Omental fat pad (tissue), 4 donors: ENCODE measurements at places on chromosomes 1 and 21.

GRCh38 chr1:75097654-75098053 is 36.5 kb upstream of the LHX8 start:
- no peak for DNase-seq

- no peak for DNase-seq
Measured at GRCh38 chr1:116711263-116711840, 42.9 kb upstream of the CD2 start.

- DNase-seq = no peak
Measured at GRCh38 chr1:115432061-115432460, 94.0 kb upstream of the NGF start.

DNA sequence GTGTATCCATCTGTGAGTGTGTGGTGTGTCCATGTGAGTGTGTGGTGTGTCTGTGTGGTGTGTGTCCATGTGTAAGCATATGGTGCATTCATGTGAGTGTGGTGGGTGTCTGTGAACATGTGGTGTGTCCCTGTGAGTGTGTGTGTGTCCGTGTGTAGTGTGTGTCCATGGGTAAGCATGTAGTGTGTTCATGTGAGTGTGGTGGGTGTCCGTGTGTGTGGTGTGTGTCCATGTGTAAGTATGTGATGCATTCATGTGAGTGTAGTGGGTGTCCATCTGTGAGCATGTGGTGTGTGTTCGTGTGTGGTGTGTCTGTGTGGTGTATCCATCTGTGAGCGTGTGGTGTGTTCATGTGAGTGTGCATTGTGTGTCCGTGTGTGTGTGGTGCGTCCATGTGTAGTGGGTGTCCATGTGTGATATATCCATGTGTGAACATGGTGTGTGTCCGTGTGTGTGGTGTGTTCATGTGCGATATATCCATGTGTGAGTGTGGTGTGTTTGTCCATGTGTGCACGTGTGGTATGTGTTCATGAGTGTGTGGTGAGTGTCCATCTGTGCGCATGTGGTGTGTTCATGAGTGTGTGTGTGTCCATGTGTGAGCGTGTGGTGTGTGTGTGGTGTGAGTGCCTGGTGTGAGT is 12.3 kb downstream of the SLC19A1 start:
- no peak for DNase-seq

DNA sequence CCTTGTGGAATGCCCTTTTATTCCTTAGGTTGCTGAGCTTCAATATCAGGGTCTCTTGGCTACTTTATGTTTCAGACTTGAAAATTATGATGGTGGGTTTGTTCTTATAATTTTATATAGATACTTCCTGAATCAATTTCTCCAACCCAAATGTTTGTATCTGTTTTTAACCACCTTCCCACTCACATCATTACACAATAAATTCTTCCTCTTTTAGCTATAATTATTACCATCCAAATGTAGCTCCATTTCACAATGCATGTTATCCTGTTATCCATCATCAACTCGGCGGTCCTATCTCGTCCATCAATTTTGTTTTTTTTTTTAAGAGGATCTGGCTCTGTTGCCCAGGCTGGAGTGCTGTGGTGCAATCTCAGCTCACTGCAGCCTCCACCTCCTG is 357.6 kb upstream of the ZP4 start:
- no peak for DNase-seq

DNA sequence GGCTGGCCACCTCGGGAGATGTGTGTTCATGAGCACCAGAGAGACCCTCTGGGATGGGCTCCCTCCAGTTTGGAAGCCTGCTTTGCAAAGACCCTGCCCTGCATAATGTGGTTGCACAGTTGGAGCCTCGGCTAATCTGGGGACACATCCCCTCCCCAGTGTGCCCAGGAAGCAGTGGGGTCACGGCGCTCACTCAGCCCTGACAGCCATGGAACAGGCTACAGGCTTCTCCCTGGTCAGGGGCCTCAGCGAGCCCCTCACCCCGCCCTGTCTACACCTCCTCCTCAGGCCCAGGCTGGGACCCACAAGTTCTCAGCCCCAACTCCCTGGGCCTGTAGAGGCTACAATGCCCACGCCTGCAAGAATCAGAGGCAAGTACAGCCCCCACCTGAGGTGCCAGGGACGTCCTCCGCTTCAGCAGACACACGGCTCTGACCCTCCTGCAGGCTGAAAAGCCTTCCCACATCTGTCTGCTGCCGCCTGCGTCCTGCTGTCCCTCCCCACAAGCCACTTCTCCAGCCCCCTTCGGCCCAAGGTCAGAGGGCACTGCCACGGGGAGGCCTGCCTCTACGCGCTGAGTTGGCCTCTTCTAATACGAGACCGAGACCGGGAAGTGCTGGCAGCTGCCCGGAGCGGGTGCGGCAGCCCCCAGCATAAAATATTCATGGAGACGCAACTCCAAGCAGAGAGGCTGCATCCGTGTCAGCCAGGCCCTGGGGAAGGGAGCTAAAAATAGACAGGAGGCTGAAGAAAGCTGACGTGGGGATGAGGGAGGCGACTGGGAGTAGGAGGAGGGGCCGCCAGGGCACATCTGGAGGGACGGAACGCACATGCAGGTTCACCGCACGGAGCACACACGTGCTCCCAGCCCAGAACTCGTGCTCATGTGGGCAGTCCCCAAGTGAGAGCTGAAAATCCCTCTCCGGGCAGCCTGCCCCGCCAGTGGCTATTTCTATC is 15.2 kb upstream of the GPR153 start:
- DNase-seq = no peak

GRCh38 chr1:42369471-42369870 is 11.1 kb upstream of the RIMKLA start:
- no peak for DNase-seq

- DNase-seq = no peak
Measured at GRCh38 chr1:32063261-32063681, 9.5 kb upstream of the TMEM39B start.

DNA sequence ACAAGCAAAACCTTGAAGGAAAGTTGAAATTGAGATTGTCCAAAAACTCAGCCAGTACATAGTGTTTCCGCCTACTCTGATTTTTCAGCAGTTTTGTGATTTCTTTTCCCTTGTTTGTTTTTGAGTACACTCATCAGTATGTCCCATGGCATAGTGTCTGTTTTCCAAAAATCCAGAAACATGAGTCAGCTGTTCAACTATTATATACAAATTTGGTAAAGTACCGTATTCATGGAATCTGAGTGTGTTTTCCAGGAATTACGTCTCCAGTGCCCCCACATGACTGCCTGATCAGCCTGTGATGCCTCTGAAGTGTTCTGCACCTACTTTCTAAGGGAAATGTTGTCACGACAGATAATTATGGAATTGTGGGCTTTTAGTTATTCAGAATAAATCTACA is 186.8 kb downstream of the LTN1 start:
- no peak for DNase-seq

DNA sequence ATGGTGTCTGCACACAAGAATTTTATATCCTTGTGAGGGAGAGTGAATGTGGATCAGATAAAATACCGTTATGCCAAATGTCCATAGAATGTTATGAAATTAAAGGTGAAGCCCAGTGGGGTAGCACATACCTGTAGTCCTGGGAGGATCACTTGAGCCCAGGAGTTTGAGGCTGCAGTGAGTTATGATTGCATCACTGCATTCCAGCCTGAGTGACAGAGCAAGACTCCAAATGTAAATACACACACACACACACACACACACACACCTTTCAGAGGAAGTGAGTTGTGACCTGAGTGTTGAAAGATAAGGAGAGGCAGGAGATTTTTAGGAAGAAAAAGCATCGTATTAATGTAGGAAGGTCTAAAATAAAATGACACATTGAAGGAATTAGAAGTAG is 28.1 kb upstream of the ZYG11A start:
- no peak for DNase-seq

DNA sequence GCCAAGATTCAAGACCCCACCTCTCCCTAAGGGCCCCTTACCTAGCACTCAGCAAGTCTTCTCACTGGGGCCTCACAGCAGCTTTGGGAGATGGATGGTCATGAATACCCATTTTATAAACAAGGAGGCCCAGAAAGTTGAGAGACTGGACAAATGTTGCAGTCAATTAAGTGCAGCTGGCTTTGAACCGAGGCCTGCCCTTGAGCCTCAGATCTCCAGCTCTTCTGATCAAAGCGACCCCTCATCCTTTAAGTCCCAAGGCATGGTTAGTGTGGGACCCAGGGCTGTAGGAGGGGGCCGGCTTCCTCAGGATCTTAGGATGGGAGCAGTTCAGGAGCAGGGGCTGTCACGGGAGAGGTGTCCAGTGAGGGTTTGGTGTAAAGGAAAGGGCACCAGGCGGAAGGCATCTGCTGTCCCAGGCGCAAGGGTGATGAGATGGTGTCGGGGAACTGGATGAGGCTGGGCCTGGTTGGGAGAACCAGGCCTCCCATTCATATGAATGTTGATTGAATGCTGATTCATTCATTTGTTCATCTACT is 5.1 kb upstream of the MTFR1L start:
- DNase-seq = no peak

DNA sequence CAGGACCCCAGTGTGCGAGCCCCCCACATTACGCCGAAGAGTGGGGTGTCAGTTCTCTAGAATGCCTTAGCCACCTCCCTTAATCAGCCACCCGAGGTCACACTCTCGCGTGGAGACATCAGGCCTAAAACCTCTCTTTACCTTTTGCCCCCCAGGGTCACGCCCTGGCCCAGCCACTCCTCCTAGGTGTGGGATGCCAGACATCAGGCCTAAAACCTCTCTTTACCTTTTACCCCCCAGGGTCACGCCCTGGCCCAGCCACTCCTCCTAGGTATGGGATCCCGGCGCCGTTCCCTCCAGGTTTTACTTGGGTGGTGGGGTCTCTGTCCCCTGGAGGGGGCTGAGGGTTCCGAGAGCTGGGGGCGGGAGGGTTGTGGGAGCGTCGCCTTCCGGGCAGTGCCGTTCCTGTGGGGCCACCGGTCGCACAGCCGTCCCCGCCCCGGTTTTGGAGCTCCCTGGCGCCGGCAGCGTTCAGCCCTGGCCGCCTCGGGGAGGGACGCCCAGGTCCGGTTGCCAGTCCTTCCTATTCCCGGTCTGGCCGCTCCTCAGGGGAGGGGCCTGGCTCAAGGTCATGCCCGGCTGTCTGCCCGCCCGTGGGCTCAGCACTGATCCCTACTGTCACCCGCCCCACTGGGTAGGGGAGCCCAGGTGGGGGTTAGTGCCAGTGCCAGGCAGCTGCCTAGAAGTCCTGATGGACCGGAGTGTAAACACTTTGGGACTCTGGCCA is 882 bp downstream of the VPS13D start:
- no peak for DNase-seq

DNA sequence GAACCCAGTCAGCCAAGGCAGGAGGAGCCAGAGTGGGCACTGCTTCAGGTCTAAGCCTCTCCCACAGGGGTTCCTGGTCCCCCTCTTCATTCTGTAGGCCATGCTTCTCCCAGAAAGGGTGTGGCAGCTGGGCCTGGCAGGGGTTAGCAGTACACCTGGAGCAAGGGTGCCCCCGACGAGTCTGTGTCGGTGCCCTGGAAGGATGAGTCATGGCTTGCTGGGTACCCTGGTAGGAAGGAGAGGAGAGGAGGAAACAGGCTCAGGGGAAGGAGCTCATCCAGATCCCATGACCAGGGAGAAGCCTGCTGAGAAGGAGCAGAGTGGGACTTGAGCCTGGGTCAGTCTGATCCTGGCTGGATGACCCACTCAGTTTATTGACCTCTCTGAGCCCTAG is 10.3 kb downstream of the KDF1 start:
- DNase-seq = no peak

- no peak for DNase-seq
Measured at GRCh38 chr1:95622609-95623008, 388.6 kb downstream of the RWDD3 start.

- no peak for DNase-seq
Measured at GRCh38 chr1:2574350-2574749, 12.2 kb upstream of the PRXL2B start.
